ENCODE measurements at places on chromosomes 3 and 15. TPM values are rescaled to one million over a fixed set of nuclear protein-coding genes. Genes with fewer than 3 reads are reported as not detected.

Gene NSMCE3
- 17.6 TPM for total RNA-seq

Gene GPR160
- 17.1 TPM for total RNA-seq

Gene CHRM5
- not detected for total RNA-seq

Gene CCDC54
- total RNA-seq = not detected

Gene ST8SIA2
- not detected for total RNA-seq

Gene CTXN2
- total RNA-seq = not detected

Gene GOLGA8R
- 5.8 TPM for total RNA-seq

Gene RBP2
- total RNA-seq = not detected

Gene CDHR4
- total RNA-seq = not detected

Gene WNT7A
- total RNA-seq = 9.6 TPM

Gene CCR1
- 0.55 TPM for total RNA-seq

Gene CSTA
- not detected for total RNA-seq

Gene THSD4
- not detected for total RNA-seq

All from naive thymus-derived CD8-positive, alpha-beta T cell (primary cell).